Neural crest cell (in vitro differentiated cells): ENCODE measurements at places on chromosomes 7 and 10.

DNA sequence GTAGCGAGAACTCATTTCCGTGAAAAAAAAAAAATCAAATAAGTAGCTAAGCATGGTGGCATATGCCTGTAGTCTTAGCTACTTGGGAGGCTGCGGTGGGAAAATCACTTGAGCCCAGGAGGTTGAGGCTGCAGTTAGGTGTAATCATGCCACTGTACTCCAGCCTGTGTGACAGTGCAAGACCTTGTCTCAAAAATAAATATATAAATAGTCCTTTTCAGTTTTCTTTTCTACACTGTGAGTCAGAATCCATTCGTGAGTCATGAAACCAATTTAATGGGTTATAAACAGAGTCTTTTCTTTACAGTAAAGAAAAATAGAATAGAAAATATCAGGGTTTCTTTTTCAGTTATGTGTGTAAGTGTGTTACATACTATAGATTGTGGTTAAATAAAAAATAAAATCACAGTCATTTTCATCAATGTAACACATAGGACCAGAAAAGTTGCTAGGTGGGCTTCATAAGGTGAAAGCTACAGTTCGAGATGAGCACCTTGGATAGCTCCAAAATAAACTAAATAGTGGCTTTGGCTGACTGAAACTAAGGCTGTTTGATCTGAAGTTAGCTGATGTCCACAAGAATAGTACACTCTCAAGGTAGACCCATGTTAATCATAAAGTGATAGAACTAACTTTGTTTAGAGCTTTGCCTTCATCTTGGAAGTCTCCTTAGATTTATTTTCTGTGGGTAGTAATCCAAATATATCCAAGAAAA lies 781.1 kb downstream of the GATA3 start:
- DNase-seq: no peak

DNA sequence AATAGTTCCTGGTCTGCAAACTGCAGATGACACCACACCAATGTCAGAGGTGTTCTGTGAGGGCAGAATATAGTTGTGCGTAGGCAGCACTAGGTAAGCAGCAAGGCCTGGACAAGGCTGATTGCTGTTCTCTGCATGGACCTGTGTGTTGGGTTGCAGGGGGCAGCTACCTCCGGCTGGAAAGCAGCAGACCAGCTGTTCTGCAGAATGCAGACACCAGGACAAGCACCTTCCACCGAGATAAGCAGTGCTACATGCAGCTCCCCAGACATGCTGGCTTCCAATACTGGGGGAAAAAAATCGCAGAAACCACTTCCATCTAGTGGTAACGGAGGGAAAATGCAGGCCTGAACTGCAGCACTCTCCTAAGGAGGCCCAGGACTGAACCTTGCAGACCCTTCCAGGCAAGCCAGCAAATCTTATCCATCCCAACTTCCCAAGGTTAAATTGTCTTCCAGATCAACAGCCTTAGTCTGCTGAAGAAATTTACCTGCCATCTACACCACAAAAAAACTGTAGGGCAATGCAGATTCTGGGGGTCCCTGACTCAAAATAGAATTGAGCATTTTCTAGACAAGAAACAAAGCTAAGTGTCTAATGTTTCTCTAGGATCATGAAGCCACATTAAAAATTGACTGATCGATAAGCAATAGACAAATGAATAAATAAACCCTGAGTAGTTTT lies 50.5 kb upstream of the COBL start:
- peak; percentile 36 for DNase-seq

DNA sequence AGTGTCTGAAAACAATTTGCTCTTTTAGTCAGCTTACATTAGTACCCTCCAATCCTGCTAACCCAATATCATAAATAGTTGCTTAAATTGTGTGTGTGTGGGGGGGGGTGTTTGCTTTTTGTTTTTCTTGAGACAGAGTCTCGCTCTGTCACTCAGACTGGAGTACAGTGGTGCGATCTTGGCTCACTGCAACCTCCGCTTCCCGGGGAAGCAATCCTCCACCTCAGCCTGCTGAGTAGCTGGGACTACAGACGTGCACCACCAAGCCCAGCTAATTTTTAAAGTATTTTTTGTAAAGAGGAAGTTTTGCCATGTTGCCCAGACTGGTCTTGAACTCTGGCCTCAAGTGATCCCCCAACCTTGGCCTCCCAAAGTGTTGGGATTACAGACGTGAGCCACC lies 73.5 kb upstream of the PDLIM1 start:
- DNase-seq: no peak

DNA sequence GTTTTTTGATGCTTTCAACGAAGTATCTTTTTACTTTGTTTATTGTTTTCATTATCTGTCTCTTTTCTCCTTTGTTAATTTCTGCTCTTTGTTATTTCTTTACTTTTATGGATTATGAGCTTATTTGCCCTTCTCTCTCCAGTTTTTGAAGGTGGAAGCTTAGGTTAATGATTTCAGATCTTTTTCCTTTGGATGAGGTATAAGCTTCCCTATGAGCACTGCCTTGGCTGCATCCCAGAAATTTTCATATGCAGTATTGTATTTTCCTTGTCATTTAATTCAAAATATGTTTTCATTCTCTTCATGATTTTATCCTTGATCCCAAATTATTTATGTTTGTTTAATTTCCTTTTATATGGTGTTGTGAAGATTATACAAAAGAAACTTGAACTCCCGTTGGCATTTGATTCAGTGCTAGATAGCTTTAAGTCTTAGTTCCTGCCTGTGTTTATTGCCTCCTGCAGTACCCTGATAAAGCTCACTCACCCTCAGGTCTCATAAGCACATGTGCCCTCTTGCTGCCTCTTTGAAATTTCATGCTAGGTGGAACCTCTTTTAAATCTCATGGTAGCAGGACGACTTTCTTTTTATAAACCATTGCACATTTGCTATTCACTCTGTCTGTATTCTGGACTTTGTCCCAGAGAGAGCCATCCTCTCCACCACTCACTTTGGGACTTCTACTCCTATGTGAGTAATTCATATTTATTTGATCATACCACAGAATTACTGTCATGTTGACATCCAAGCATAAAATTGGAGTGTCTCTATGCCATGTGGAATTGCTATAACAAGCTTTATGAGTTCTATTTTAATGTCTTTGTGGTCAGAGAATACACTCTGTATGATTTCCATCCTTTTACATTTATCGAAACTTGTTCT lies 23.0 kb upstream of the CEP41 start:
- no peak for DNase-seq

DNA sequence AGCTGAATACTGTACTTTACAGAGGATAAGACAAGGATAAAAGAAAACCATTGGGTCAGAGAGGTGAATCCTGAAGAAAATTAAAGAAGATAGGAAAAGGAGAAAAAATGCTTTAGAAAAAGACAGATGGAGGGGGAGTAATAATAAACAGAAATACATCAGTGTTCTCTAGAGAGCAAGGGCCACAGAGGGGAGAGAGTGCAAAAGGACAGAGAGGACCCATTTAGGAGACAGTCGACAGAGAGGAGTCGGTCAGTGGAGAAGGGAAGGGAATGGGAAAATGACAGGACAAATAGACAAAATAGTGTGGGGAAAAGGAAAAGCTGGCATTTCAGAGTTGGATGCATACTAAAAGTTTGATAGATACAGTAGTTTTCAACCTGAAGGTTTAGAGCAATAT lies 287.0 kb downstream of the DOCK4 start:
- no peak for DNase-seq

GRCh38 chr7:1242606-1243289 lies 10.1 kb downstream of the UNCX start:
- no peak for DNase-seq

DNA sequence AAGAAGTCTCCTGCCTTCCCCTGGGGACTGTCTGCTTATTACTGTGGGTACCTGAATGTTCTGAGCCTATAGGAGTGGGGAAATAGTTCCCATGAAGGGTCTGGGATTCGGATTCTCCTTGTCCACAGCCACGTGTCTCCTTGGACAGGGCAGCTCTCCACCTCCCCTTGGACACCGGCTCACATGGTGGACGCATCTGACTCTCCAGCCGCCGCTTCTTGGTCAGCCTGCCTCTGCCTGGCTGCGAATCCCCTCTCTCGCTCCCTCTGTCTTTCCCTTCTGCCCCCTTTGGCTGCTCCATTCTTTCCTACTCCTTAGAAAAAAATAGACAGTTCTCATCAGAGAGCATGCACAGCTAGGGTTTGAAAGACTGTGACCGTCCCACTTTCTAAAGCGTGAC lies 46.9 kb downstream of the JAKMIP3 start:
- DNase-seq: no peak

DNA sequence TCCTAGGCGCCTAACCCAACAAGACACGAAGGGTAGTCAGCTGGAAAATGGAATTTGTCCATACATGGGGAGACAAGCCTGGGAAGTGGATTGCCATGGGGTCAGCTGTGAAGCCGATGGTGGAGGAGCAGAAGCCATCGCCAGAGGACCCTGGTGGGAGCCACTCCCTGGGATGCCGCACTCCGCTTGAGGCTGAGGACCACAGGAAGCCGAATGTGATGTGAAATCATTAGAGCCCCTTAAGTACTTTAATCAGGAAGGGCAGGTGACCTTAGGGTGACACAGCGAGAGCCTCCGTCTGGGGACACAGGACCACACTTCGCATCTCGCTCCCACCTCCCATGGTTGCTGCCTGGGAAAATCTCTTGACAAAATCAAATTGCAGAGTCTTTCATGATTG lies 614.6 kb upstream of the MGMT start:
- no peak for DNase-seq

DNA sequence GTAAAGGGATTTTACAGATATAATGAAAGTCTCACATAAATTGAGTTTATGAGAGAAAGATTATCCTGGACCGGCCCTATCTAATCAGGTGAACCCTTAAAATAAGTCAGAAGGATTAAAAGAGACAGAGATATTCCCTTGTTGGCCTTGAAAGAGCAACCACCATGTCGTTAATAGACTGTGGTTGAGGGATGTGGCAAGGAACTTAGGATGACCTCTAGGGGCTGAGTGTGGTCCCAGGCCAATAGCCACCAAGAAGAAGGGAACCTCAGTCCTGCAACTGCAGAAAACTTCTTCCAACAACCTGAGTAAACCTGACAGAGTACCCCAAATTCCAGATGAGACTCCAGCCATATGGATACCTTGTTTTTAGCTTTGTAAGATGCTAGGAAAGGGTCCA lies 121.5 kb downstream of the POLR1F start:
- no peak for DNase-seq

DNA sequence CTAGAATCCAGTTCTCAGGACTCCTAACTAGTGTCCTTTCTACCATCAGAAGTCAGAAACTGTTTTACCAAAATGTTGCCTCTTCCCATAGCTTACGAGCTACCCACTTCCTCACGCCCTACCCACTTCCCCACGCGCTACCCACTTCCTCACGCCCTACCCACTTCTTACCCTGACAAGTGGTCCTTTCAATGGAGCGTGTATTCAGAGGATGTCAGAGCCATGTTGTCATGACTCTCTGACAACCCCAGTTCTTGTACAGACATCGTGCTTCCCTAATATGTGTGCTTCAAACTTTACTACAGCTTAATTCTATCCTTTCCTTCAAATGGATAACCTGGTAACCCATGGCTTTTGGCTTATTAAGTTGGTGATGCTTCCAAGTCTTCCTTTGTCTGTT lies 84.8 kb upstream of the PHF14 start:
- DNase-seq: no peak

GRCh38 chr7:50068026-50068425 lies 25.0 kb downstream of the ZPBP start:
- no peak for DNase-seq
